ENCODE measurements at places on chromosomes 2 and 18. TPM values are rescaled to one million over a fixed set of nuclear protein-coding genes. Genes with fewer than 3 reads are reported as not detected.
A peak's percentile ranks its signal among the peaks of the same experiment; 100 is the strongest.

Gene TFCP2L1
- not detected for total RNA-seq

Gene IMPA2
- total RNA-seq = 33.7 TPM

DNA sequence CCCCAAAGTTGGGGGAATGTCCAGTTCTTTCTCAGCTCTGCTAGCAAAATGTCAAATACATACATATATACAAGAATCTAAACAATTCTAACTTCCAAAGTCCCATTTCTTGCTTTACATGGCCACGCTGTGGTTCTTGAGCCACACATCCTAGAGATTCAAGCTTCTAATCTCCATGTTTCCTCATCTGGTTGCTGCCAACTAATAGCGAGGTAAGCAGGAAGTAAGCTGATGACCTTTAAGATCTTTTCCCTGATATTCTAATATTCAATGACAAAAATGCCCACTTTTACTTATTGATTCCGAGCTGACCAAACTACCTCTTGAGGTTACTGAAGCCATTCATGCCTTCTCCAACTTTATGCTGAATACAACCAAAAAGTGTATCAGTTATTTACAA lies 3.3 kb downstream of the VPS54 start:
- H3K36me3 ChIP-seq = no peaks in the 10 kb centered on the region
- no peak overlapping the region for H3K4me3 ChIP-seq
- H3K27me3 ChIP-seq = no peaks in the 10 kb centered on the region

DNA sequence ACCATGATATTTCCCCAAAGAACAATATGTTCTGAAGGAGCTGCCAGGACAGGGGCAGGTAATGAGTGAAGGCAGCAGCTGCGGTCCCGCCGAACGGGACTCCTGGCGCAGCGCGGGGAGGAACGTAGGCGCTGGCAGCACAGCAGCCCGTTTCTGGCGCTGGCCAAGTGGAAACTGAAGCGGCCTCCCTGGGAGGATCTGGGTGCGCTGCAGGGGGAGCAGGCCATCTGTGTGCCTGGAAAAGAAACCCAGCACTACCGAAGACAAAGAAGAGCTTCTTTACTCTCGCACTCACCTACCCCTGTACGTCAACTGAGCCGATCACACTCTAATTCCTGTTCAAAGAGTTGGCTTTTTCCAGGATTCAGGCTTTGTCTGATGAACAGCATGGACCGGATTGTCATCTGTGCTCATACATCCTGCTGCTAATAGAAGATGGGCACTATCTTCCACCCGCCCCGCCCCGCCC lies 11.8 kb downstream of the G6PC2 start:
- no peak overlapping the region for H3K27ac ChIP-seq
- H3K4me1 ChIP-seq = no peaks in the 10 kb centered on the region
- peak; percentile 25 for DNase-seq
- no peak overlapping the region for H3K4me3 ChIP-seq

- no peak overlapping the region for H3K4me3 ChIP-seq
- no peak overlapping the region for H3K27ac ChIP-seq
- H3K4me1 ChIP-seq = peaks cover 10% of the 10 kb centered on the region
- DNase-seq = peak; percentile 40
- no peaks in the 10 kb centered on the region for H3K27me3 ChIP-seq
- no peaks in the 10 kb centered on the region for H3K36me3 ChIP-seq
These were observed 114.9 kb downstream of the TCF4 start for GRCh38 chr18:55473058-55473457.

- no peaks in the 10 kb centered on the region for H3K27me3 ChIP-seq
- no peak overlapping the region for H3K4me3 ChIP-seq
- no peaks in the 10 kb centered on the region for H3K4me1 ChIP-seq
These were observed 253.2 kb downstream of the TWIST2 start for GRCh38 chr2:239101071-239101470.

Data from A673 (cell line).